Vagina (tissue), 2 donors: ENCODE measurements at places on chromosomes 6 and 20.

- DNase-seq: no peak
Measured at GRCh38 chr6:155443168-155443567, 12.5 kb downstream of the NOX3 start.

- no peak for DNase-seq
Measured at GRCh38 chr6:5532941-5533340, 271.6 kb downstream of the FARS2 start.

GRCh38 chr6:145838305-145838704, 23.7 kb upstream of the FBXO30 start:
- no peak for DNase-seq

DNA sequence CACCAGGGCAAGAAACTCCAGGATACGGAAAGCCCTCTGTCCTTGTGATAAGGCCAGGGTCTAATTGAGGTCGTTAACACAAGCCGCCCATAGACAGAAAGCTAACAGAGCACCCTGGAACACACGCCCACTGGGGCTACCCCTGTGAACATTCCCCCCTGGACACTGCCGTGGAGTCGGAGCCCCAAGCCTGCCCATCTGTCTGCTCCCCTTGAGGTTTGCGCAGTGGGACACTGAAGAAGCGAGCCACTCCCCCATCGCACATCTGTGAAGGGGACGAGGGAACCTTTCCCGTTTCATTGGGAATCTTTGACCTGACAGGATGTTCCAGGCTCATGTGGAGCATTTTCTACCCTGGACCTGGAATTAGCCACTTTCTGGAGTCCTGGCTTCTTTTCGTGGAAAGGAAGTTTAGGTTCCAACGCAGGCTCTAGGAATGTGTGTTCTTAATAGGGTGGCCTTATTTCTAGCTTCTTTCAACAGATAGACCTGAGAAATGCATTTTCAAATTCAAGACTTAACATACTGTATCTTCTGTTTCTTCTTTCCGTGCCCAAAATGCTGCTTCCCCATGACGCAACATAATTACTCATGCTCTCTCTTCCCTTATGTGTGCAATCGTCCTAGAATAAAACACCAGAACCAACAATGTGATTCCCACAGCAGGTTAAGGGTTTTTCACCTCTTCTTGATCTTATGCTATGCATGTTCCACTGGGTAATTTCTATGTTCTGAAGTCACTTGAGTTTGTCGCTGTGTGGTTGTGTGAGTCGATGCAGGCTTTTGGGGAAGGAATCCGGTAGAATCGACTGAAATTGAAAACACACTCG, 161.1 kb downstream of the ERMARD start:
- no peak for DNase-seq

DNA sequence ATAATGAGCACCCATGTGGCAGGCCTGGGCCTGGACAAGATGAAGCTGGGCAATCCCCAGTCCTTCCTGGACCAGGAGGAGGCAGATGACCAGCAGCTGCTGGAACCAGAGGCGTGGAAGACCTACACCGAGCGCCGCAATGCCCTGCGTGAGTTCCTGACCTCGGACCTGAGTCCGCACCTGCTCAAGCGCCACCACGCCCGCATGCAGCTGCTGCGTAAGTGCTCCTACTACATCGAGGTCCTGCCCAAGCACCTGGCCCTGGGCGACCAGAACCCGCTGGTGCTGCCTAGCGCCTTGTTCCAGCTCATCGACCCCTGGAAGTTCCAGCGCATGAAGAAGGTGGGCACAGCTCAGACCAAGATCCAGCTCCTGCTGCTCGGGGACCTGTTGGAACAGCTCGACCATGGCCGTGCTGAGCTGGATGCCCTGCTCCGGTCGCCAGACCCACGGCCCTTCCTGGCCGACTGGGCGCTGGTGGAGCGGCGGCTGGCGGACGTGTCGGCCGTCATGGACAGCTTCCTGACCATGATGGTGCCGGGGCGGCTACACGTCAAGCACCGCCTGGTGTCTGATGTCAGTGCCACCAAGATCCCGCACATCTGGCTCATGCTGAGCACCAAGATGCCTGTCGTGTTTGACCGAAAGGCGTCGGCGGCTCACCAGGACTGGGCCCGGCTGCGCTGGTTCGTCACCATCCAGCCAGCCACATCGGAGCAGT, 1.9 kb downstream of the FNDC11 start:
- DNase-seq: no peak

DNA sequence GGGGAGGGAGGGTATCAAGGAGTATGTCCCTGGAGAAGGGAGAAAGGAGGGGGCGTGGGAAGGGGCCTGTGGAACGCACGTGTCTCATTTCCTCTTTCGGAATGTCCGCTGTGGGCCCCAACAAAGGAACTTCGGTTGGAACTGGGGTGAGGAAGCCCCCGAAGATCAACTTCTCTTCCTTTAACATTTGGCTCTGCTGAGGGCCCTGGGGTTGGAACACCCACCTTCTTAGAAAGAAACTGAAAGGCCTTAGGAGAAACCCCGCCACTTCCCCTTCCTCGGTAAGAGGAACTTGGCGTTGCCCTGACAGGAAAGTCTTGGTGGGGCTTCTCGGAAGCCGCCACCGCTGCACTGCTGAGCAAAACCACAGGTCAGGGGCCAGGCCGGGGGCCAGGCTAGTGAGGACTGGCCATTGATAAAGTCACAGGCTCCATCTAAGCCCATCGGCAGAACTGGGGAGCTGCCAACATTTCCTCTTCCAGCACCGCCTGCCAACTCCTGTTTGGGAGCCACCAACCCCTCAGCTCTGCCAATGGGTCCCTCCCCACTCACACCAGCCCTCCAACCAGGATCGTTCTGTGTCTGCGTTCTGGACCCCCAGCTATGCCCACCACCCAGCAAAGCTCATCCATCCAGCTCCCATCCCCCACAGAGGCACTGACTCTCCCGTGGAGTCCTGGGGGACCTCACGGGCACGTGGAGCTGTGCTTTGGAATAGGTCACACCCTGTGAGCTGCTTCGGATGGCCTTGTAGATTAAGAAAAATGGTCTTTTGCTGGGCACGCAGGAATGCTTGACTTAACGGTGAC, 44.8 kb downstream of the FGD2 start:
- no peak for DNase-seq

GRCh38 chr20:25514747-25515340, 70.5 kb downstream of the NINL start:
- DNase-seq: no peak

GRCh38 chr6:170485159-170485558, 67.9 kb downstream of the PSMB1 start:
- DNase-seq: no peak

- DNase-seq: no peak
Measured at GRCh38 chr6:108117427-108118358, 43.2 kb upstream of the OSTM1 start.

DNA sequence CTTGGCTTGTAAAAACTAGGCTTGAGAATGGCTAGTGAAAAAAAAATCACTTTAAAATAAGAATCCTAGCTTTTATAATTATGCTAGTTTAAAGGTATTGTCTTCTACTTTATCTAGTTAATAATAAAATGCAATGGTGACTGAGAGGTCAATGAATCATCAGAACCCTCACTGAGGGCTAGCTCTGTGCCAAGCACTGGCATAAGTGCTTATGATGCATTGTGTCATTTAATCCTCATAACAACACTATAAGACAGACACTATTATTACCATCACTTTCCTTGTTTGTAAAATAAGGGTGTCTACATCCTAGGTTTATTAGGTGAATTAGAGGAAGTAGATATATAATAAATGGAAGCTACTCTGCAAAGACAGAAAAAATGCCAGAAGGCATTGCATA, 144.3 kb downstream of the F13A1 start:
- no peak for DNase-seq

- DNase-seq: no peak
Measured at GRCh38 chr20:308427-309038, 11.2 kb downstream of the ZCCHC3 start.

- no peak for DNase-seq
Measured at GRCh38 chr20:52805296-52805571, 166.9 kb upstream of the TSHZ2 start.

- no peak for DNase-seq
Measured at GRCh38 chr6:70884074-70884983, 72.5 kb downstream of the B3GAT2 start.

DNA sequence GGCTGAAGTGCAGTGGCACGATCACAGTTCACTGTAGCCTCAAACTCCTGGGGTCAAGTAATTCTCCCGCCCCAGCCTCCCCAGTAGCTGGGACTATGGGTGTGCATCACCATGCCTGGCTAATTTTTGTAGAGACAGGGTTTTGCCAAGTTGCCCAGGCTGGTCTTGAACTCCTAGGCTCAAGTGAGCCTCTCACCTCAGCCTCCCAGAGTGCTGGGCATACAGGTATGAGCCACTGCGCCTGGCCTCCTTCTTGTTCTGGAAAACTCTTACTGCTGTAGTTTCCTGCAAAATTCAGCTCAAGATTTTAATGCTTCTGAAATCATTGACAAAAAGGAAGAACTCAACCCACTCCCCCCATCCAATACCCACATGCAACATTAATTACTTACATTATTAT, 21.9 kb upstream of the KCNG1 start:
- DNase-seq: no peak

DNA sequence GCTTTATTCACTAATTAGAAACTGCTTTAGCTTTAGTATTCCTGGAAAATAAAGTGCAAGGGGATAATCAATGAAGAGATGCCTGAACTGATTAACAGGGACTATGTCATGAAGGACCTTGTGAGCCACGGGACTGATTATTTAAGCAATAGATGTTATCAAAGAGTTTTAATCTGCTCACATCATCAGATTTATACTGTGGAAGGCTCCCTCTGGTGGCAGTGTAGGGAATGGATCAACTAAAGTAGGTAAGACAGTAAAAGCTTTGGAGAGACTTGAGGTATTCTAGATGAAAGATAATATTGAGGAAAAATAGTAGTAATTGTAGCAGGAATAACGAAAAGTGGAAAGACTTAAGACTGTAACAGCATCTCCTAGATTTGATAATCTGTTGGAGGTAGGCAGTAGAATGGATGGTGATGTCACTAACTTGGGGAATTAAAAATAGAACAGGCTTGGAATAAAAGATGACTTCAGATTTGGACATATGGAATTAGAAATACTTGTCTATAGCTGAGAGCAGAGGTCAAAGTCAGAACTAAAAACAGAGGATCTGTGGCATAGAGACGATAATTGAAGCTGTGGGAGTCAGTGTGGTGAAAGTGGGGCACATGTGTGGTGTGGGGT, 80.3 kb upstream of the HTR1E start:
- no peak for DNase-seq

DNA sequence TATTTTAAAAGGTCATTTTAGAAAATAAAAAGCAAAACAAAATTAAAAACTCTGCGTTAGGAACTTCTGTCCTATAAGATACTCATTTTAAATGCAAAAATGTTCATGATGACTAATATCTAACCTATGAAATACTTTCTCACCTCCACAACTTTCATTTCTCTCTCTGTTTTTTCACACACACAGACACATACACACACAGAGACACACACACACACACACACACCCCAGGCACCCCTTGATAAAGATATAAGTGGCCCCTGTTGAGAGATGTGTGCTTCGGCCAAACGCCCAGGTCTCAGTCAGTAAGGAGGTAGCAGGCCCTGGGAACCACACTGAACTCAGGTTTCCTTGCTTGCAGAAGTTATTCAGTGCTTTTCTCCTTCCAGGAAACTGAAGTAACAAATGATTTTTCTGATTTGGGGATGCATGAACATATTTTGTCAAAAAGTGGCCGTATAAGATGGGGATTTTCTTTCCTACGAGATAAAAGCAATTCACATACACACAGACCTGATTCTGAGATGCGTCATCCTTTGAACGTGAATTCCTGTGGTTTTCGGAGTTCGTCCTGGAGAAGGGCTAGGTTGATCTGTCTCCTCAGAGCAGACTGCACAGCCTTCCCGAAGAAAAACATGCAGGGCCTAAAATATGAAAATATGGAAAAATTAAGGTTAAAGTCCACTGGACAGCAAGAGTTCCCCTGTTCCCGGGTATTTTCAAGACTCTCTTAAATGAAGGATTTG, 306.8 kb upstream of the FOXQ1 start:
- DNase-seq: no peak

GRCh38 chr6:88856566-88856965, 106.9 kb downstream of the RNGTT start:
- DNase-seq: no peak

DNA sequence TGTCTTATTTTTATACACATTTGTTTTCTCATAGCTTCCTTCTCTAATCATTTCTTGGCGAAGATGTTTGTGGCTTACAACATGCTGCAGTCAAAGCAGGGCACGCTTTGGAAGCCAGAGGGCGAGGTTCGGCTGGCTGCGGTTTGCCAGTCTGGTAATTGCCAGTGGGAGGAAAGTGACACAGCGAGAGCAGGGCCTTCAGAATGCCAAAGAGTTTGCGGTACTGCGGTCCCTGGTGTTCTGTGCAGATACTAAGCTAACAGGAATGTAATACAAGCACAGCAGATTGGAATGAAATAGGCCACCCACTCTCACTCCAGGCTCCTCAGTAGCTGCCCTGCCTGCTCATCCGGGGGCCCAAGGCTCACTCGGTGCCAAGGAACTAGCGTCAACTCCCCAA, 58.7 kb upstream of the TGM3 start:
- DNase-seq: no peak

DNA sequence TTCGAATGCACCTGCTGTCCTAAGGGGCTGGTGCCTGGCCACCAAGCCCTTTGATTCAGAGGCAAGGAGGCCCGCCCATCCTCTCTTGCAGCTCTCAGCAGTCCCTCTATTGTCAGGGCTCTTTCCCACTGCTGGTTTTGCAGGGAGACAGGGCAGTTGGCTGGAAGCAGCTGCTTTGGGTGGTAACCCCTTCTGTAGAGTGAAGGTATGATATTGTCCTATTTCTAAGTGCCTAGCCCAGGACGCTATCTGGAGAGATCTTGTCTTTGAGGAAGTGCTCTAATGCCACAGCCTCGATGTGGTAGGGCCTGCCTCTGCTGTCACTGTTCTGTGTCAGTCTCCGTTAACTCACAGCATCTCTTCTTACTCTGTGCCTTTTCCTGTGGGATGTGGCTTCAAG, 5.6 kb downstream of the PLCG1 start:
- DNase-seq: no peak

GRCh38 chr6:18019539-18020534, 32.4 kb upstream of the KIF13A start:
- no peak for DNase-seq

- DNase-seq: no peak
Measured at GRCh38 chr20:62928246-62928939, 2.1 kb upstream of the DIDO1 start.

- no peak for DNase-seq
Measured at GRCh38 chr6:85096976-85097375, 332.6 kb upstream of the TBX18 start.

GRCh38 chr6:35035481-35036030, 105.6 kb downstream of the TCP11 start:
- no peak for DNase-seq

GRCh38 chr20:49324306-49324705, 46.4 kb upstream of the ZNFX1 start:
- no peak for DNase-seq

- no peak for DNase-seq
Measured at GRCh38 chr6:11999246-11999645, 12.9 kb upstream of the HIVEP1 start.
